Esophagus squamous epithelium (tissue), 5 donors: ENCODE measurements at places on chromosomes 12 and 14.

GRCh38 chr12:119902084-119902509 lies 25.0 kb upstream of the CIT start:
- no peak for DNase-seq

- DNase-seq = no peak
Observed at GRCh38 chr12:44640427-44641190, 235.5 kb downstream of the NELL2 start.

DNA sequence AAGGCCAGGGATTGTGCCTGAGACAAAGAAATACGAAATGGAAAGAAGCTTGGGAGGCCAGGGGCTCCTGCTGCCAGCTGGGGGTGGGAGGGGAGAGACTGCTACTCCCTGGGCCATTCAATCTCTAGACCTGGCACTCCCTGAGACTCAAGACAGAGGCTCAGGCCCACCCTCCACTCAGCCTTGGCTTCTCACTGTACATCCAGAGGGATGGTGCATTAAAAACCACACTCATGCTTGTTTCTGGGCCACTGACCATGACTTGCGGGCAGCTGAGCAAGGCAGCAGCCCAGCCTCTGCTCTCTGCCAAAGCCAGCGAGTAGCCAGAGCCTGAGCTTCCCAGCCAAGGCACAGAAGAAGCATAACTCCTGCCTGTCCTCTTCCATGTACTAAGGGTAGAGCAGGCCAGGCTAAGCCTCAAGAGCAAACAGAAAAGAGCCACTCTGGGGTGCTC lies 41.5 kb downstream of the PITPNM2 start:
- DNase-seq = no peak

DNA sequence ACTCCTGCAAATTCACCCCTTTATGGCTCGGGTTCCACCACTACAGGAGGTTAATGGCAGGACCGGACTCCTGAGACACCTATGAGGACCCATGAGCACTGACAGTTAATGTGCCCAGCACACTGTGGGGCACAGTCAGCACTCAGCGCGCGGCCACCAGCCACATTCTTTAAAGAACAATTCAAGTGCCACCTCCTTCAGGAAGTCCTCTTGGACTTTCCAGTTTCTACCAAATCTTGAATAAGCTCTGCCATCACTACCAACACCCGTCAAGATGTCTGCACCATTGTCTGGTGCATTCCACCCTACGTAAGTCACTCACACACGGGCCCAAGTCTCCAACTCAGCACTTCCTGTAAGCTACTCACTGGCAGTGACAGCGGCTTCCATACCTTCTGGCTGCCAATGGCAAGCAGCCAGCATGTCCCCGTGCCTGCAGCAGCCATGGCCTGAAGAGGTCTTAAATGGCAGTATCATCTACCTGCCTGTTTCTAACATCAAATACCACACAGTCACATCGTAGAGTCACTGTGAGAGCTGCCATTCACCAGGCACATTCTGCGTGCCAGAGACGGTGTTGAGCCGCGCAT lies 48.5 kb downstream of the CDC42BPB start:
- no peak for DNase-seq

DNA sequence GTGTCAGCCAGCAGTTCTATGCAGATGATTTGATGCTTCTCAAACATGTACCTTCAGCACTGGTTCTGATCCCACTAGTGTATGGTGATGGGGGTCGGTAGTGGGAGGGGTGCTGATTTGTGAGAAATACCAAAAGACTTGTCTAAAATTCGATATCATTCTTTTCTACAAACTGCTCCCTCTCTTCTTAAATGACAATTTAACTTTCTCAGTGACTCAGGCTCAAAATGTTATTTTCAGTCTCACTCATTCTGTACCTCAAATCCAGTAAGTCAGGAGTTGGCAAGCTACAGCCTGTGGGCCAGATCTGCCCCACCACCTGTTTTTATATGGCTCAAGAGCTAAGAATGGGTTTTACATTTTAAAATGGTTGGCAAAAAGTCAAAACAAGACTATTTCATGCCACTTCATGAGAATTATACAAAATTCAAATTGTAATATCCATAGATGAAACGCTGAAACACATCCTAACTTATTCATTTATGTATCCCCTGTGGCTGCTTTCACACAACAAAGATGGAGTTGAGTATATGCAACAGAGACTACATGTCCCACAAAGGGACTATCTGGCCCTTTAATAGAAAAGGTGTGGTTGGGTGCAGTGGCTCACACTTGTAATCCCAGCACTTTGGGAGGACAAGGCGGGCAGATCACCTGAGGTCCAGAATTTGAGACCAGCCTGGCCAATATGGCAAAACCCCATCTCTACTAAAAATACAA lies 6.6 kb upstream of the NOP2 start:
- no peak for DNase-seq

GRCh38 chr14:74572726-74573301 lies 39.2 kb downstream of the LTBP2 start:
- no peak for DNase-seq
